T-helper 17 cell (primary cell): ENCODE measurements at places on chromosomes 3 and 15.

DNA sequence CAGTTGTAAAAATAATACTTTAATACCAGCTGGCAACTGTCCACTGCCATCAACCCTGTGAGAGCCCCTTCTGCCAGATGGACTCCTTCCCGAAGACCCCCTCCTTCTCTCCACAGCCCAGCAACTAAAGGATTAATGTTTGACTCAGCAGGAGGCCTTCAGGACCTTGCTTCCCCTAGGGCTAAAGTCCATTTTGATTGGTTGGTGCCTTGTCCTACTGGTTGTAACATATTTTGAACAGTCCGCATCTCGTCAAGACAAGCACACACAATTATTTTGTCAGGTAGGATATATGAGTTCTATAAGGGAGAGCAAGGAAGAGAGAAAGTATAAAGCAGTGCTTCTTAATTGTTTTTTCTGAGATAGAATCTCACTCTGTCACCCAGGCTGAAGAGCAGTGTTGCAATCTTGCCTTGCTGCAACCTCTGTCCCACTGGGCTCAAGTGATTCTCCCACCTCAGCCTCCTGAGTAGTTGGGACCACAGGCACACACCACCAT is 18.6 kb downstream of the ACOX2 start:
- no peak for DNase-seq

DNA sequence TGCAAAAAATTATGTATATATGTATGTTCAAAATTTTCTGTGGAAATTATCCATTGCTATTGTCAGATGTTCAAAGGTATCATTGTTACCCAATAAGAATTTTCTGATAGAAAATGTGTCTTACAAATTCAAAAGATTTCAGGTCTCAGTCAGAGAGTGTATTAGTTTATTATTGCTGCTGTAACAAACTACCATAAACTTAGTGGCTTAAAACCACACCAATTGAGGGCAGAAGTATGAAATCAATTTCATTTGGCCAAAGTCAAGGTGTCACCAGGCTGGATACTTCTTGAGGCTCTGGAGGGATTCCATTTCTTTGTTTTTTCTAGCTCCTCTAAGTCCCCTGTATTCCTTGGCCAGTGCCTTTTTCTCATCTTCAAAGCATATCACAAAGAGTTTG is 914.4 kb upstream of the ROBO1 start:
- DNase-seq = no peak

GRCh38 chr15:40115670-40116093 is 7.0 kb upstream of the BMF start:
- no peak for DNase-seq

GRCh38 chr3:176919836-176920765 is 277.2 kb downstream of the TBL1XR1 start:
- DNase-seq = no peak

DNA sequence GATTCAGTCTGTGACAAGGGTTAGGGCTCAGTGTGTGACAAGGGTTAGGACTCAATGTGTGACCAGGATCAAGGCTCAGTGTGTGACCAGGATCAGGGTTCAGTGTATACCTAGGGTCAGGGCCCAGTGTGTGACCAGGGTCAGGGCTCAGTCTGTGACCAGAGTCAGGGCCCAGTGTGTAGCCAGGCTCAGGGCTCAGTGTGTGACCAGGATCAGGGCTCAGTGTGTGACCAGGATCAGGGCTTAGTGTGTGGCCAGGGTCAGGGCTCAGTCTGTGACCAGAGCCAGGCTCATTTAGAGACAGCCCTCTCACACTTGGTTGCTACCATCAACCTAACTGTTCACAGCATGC is 24.2 kb downstream of the LOXL1 start:
- no peak for DNase-seq

GRCh38 chr3:49271047-49271446 is 6.0 kb downstream of the C3orf62 start:
- no peak for DNase-seq

DNA sequence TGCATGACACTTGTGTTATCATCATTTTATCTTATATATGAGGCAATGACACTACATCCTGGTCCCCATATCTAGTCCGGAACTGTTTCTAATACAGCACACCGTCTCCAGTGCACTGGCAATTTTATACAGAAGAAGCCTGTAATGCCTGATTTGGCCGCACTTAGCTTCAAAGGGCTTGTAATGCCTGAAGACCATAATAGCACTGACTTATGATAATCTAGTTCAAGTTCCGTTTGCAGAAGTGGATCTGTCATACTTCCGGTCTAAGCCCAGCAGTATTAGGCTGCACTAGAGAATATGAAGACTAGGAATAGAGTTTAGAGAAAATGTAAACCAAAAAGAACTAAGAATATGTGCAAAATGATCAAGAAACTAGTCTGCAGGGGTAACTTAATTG is 1.3 kb downstream of the BNIP2 start:
- no peak for DNase-seq

- DNase-seq = no peak
Measured at GRCh38 chr3:190581041-190581541, 67.2 kb downstream of the IL1RAP start.

GRCh38 chr15:61449186-61449702 is 220.1 kb upstream of the RORA start:
- no peak for DNase-seq

DNA sequence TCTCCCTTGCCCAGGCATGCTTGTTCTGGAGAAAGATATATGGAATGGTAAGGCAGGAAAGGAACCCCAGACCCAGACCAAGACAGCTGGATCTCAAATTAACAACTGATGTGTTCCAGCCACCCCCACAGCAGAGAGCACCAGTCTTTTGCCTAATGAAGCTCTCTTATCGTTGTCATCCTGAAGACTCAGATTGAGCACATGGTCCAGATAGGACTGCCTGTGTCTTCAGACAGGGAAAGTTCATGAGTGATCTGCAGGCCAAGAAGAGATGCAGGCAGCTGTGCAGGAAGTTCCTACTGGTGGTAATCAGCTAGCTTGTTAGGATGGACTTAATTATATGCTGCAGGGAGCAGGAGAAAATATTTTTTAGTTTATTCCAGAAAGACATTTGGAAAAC is 53.3 kb downstream of the PPP2R3A start:
- DNase-seq = no peak

GRCh38 chr15:81531109-81531592 is 157.1 kb upstream of the TMC3 start:
- no peak for DNase-seq

DNA sequence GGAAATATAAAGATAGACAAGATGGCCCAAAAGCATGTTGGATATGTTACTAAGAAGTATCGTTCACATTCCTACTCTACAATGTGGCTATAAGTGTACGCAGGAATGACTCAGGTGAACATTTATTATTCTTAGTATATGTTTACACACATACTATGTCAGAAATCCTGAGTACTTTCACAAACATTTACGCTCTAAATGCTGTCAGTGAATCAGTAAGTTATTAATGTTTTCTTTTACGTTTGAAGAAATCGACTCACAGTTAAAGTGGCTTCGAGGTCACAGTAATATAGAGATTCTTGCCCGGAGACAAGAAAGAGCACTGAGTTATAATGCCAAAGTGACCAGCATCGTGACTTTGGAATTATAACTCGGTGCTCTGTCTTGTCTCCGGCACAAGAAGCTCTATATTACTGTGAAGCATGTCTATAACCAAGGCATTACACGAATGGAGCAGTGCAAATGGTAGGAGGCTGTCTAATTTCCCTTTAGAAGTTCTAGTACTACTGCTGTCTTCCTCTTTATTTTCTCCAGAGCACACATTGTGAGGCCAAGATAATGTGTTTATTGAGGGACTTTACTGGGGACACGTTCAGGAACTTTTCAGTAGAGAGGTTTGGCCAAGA is 61.8 kb upstream of the P3H2 start:
- DNase-seq = no peak

GRCh38 chr3:53254509-53255422 is 1.1 kb downstream of the TKT start:
- DNase-seq = peak; percentile 13

- DNase-seq = no peak
Measured at GRCh38 chr3:72754582-72754981, 93.7 kb downstream of the SHQ1 start.

DNA sequence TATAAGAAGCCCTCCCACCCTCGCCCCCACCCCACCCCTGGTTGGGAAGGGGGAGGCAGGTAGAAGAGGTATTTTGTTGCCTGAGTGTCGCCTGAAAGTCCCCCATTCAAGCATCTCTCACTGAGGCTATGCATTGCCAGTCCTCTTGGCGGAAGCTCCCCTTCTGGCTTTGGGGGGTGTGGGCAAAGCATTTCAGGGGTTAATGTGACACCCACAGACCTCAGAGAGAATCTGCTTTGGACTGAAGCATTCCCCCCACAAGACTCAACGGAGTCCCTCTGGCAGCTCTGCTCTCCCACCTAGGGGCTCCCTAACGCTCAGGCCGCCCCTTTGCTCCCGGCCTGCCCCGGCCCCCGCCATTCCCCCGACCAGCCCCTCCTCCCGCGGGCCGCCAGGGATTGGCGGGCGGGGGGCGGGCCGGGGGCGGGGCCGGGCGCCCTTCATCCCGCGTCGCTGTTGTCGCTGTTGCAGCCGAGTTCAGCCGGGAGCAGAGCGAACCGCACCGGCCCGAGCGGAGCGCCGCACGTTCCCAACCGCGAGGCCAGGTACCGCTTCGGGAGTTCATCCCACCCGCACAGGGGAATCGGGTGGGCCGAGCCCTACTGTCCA is at the start of gene SLC38A3:
Gene SLC38A3 (plus strand): TSS at position 468 of the 609 bp plus-strand sequence. CDS start 8,929 bp downstream, outside the sequence.
- DNase-seq = peak; percentile 20

GRCh38 chr15:66524838-66525237 is 19.7 kb downstream of the ZWILCH start:
- no peak for DNase-seq

DNA sequence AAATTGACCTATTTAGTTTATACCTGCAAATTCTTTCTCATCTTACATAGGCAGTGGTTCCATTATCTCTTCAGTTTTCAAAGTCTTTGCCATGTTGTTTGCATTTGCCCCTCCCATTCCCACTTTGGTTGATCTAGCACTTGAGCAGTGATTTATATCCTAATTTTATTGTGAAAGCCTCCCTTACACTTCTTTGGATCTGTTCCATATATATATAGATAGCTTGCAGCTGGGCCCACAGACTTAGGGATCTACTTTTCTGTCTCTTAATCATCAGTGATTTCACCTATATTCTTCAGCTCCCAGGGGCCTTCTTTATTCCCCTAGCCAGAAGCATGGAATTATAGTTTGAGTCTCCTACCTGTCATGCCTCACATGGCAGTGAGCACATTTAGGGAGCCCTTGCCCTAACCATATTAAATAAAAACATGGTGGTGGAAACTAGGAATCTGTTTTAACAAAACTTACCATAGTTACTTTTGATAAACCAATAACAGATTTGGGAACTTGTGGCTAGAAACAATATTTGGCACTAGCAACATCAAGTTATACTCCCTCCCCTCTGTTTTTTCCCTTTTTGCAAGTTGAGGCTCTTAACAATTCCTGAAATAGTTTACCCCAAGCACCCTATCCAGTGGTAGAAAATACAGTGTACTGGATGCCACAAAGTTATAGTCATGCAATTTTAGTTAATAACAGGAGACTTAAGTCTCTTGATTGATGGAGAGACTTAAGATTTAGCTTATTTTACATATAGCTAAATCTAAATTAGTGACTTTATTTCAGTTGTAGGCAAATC is 41.7 kb downstream of the ARIH1 start:
- DNase-seq = no peak

DNA sequence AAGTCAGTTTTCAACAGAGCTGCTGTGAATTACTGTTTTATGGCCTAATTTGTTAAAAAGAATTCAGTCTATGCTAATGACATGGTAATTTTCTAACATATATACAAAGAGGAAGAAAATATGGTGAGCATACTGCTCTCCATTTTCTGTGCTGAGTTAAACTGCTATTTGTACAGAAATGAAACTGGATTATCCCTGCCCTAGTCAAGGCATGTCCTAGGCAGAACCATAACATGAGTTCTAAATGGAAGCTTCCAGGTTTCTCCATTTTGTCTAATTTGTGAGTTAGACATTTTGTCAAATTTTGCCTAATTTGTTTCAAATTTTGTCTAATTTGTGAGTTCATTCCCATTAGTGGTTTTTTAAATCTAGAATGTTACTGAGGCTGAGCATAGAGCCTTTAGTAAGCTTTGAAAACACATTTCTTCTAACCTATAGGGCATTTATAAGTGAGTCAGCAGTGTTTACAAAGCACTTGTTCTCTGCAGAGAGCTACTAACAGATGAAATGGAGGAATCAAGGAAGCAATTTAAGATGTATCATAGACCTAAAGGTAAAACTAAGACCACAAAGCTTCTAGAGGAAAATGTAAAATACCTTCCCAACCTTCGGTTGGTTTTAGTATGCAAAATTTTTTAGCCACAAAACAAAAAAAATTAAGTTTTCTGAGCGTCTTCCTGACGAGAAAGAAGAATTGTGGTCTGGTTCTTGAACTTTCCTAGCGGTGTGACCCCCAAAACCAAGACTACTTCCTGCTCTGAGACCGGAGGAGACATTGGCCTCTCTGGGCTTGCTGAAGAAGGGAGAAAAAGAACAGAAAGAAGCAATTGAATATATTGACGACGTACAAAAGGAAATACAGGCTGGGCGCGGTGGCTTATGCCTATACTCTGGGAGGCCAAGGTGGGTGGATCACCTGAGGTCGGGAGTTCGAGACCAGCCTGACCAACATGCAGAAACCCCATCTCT is 9.8 kb downstream of the P2RY14 start:
- DNase-seq = no peak

- DNase-seq = no peak
Measured at GRCh38 chr3:168093229-168093628, 2.5 kb downstream of the GOLIM4 start.

- DNase-seq = no peak
Measured at GRCh38 chr3:187767266-187768012, 22.2 kb upstream of the BCL6 start.

DNA sequence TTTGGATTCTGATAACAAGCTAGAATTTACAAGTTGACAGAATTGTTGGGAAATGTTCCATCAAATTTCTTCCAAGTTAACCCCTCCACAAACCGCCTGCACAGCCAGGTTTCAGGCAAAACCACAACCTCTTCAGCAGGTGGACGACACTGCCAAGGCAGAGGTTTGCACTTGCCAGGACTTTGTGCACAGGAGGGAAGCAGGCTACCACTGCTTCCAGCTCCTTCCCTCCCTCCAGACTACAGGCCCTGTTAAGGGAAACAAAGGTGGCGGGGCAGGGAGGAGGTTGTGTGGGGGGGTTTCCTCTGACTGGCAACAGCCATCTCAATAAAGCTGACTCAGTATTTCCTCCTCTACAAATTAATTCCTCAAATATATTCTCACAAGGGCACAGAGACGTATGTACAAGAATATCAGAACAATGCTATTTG is 42.2 kb downstream of the TBC1D2B start:
- DNase-seq = no peak
